ENCODE measurements at places on chromosomes 11 and 22.
A peak's percentile ranks its signal among the peaks of the same experiment; 100 is the strongest.

- no peak for DNase-seq
Observed at GRCh38 chr22:50270666-50271394, 650 bp upstream of the MAPK11 start.

DNA sequence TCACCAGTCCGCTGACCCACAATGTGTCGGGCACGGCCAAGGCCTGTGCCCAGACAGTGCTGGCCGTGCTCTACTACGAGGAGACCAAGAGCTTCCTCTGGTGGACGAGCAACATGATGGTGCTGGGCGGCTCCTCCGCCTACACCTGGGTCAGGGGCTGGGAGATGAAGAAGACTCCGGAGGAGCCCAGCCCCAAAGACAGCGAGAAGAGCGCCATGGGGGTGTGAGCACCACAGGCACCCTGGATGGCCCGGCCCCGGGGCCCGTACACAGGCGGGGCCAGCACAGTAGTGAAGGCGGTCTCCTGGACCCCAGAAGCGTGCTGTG is 6.1 kb downstream of the SLC35C1 start:
- no peak for DNase-seq

GRCh38 chr11:126034933-126035425 is 27.7 kb downstream of the CDON start:
- no peak for DNase-seq

DNA sequence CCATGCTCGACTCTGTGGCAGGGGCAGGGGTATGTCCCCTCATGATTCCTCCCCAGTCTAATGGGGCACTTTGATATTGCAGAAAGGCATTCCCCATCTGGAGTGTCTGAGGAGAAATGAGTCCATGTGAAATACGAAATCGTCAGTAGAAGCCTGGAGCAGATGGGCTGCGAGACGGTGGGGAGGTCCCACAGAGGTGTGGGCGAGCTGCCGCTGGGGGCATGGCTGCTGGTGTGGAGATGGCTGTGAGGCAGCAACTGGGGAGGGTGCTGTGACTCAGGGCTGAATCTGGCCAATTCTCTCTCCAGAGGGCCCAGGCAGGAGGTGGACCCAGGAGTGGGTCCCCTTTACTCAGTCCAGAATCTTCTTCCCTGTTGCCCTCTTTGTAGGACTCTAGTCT is 11.2 kb downstream of the KCTD21 start:
- no peak for DNase-seq

DNA sequence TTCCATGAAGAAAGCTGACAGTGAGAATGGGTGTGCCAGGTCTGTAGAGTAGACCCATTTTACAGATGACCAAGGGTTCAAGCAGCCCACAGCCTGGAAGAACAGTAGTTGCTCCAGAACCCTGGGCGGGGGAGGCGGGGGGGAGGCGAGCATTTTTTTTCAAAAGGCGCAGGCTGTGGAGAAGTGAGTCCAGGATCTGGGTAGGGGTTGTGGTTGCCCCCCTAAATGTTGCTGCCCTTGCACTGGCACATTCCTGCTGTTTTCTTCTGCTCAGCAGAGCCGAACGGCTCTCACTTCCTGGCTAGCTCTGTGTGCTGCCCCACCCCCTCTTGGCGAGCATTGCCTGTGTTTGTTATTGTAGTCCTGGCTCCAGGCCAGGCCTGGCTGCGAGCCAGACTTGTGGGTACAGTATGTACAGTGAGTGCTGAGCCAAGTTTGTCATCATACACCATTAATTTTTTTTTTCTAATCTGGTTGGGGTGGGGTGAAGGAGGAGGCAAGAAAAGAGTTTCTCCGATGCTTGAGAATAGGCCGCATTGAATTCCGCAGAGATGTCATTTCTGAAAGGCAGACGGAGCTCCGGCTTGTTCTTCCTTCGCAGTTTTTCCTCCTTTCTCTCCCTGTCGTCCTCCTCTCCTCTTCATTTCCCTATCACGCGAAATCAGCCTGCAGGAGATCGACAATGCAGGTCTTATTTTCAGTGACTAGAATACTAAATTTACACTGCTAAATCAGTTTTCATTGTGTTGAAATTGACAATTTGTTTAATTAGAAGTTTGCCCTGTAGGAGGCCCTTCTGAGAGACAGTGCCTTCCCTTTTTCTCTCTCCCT is 100.5 kb downstream of the ZBTB16 start:
- peak; percentile 84 for DNase-seq

GRCh38 chr11:115758011-115758410 is 253.8 kb upstream of the CADM1 start:
- DNase-seq: no peak

GRCh38 chr22:47292546-47293320 is 530.3 kb downstream of the TBC1D22A start:
- no peak for DNase-seq

DNA sequence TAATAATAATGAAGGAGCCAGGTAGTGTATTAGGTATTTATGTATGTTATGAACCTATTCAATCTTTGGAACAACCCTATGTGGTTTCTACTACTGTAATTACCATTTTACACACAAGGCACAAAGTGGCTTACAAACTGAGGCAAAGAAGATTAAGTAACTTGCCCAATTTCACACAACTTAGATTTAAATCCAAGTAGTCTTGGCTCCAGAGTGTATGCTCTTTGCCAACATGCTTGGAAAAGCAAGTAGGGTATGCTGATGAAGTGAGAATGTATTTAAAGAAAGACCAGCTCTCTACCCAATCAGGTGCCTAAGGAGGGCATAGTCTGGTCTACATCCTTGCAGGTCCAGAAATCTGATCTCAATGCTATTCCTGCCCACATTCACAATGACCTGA is 463.2 kb downstream of the METTL15 start:
- no peak for DNase-seq

DNA sequence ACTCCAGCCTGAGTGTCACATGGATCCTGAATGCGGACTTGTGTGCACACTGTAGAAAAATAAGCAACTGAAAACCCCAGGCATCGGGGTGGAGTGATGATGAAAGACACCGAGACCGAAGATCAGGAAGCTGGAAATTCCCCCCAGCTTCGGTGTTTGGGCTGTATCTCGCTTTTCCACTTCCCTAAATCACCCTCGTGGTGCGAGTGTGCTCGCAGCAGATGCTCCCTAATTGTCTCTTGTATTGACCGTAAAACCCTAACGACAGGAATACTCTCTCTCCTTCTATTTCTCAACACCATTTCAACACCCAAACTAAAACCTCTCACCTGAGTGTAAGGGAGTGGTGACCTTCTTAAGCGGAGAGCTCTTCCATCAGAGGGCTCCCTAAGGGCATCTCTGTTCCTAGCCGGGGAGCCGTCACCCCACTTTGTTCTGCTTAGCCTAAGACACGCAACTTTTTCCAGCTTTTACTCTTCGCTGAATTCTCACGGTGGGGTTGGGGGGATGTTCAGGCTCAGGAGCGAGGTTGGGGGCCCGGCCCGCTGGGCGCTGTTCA is 635 bp upstream of the GRK3 start:
- DNase-seq: no peak

GRCh38 chr11:34284811-34285481 is 72.9 kb downstream of the ABTB2 start:
- DNase-seq: no peak

GRCh38 chr22:35812600-35812999 is 94.9 kb downstream of the APOL5 start:
- no peak for DNase-seq

DNA sequence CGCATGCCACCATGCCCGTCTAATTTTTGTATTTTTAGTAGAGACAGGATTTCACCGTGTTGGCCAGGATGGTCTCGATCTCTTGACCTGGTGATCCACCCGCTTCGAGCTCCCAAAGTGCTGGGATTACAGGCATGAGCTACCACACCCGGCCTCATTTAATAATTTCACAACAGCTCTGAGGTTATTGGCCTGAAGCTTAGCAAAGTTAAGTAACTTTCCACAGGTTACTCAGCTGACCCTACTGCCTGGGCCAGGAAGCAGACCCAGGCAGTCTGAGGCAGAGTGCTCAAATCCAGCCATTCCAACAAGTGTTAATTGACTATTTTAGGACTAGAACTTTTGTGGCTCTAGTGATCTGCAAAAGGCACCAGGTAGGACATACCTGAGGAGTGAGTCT is 52.2 kb upstream of the L3MBTL2 start:
- DNase-seq: no peak

DNA sequence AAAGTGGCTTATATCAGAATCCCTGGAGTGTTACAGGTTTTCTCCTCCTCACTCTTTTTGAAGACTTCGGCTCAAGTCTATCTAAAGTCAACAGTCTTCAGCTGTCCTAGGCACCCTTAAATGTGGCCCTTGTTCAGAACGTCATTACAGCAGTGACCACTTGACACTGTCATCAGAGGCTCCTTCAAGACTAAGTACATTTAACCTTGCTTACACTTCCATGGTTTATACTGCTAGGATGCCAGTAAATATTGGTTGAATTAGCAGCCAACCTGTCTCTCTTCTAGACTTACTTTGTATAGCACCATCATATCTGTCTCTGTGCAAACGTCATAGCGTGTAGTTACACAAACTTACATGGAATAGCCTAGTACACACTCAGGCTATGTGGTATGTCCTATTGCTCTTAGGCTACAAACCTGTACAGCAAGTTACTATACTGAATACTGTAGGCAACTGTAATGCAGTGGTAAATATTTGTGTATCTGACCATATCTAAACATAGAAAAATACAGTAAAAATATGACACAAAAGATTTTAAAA is 13.3 kb upstream of the C11orf91 start:
- DNase-seq: no peak

- no peak for DNase-seq
Observed at GRCh38 chr22:30000566-30000965, 79.7 kb upstream of the HORMAD2 start.

DNA sequence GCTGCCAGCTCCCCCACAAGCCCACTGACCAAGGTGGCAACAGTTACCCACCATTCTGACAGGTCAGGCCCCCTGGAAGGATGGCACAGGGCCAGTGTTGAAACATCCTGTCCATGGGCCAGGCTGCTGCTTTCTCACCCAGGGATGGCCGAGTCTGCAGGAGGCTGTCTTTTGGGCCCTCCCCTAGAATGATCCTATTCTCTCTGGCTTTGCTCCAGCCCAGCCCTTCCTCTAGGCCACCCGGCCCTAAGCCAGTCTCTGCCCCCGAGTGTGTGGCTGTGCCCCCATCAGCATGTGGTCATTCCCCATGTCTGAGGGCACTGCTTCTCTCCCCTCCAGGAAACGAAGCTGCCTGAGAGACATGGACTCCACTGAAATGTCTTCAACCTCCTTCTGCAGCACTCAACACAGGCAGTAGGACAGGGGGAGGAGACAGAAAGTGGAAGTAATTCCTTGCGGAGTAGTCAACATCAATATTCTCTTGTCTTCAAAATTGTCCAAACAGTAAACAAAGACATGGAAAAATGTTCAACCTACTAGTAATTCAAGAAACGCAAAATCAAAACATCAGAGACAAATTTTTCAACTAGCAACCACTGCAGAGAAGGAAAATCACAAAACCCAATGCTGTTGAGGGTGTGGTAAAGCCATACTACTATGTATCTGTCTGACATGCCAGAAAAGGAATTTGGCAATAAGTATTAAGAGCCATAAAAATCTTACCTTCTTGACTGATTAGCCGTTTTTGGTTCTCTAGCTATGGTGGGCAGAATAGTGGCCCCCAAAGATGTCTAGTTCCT is 5.1 kb upstream of the SCARF2 start:
- no peak for DNase-seq

Data from NCI-H1436 treated with DMSO at 0.1 percent for 48 hours (cell line).